ENCODE measurements at places on chromosomes 1 and 21.
A peak's percentile ranks its signal among the peaks of the same experiment; 100 is the strongest.

GRCh38 chr21:23890652-23891051 lies 1716.6 kb downstream of the MRPL39 start:
- no peak for DNase-seq

DNA sequence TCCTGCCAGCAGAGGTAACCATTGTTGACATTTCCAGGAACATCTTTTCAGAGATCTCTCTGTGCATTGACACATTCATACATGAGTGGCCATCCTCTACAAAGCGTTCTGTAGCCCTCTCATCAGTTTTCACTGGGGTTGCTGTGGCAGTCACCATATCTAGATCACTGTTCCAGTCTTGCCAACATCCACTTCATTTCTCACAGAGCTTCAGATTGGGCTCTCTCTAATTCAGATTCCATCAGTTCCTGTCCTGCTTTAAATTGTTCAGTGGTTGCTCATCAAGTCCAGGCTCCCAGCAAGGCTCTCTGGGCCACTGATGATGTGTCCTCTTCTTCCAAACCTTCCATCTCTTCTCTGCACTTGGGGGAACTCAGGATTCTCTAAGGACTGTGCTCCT lies 173.7 kb downstream of the KCNJ6 start:
- DNase-seq: no peak

DNA sequence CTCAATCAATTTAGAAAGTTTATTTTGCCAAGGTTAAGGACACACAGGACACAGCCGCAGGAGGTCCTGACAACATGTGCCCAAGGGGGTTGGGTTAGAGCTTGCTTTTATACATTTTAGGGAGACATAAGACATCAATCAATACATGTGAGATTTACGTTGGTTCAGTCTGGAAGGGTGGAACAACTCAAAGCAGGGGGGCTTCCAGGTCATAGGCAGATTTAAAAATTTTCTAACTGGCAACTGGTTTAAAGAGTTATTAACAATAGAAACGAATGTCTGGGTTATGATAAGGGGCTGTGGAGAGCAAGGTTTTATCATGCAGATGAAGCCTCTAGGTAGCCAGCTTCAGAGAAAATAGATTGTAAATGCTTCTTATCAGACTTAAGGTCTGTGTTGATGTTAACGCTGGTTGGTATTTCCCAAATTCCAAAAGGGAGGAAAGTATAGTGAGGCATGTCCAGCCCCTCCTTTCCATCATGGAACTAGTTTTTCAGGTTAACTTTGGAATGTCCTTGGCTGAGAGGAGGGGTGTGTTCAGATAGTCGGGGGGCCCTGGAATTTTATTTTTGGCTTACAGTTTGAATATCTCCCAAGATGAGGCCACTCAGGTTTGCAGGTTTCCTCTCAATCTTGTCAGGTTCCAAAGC lies 31.0 kb upstream of the TGFBR3 start:
- no peak for DNase-seq

- DNase-seq: no peak
Observed at GRCh38 chr1:38064197-38064903, 17.8 kb upstream of the POU3F1 start.

GRCh38 chr1:216502528-216503162 lies 79.4 kb upstream of the USH2A start:
- DNase-seq: no peak

- DNase-seq: no peak
Observed at GRCh38 chr1:115229016-115229415, 109.0 kb downstream of the NGF start.

DNA sequence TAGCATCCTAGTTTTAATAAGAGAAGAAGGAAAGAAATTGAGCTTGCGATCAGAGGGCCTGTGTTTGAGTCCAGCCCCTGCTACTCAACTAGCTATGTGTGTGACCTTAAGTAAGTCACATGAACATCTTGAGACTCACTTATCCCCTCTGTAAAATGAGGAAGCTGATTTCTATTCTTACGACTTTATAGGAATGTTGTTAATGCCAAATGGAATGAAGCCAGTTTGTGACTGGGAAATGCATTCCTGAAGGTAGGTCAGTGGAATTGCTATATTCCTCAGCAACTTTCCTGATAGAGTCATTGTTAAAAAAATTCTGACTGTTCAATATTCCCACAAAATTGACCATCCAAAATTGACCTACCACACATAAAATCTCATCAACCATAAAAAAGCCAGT lies 14.9 kb downstream of the FASLG start:
- DNase-seq: no peak

GRCh38 chr1:65958561-65959350 lies 166.1 kb downstream of the PDE4B start:
- DNase-seq: peak; percentile 63

DNA sequence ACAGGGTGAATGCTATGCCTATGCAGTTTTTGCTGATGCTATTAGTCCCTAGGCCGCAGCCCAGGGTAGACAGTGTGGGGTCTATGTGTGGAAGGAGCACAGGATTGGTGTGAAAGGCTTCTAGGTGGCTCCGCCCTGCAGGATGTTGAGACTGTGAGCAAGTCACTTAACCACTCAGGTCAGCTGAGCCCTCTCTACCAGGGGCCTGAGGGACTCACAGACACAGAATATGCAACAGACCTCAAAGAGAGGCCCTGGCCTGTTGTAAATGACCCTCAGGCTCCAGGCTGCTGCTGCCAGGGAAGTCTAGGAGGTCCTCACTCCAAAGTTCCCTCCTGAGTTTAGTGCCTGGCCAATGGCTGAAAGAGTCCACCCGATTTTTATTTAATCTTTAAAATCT lies 11.0 kb downstream of the NHLH2 start:
- DNase-seq: no peak

DNA sequence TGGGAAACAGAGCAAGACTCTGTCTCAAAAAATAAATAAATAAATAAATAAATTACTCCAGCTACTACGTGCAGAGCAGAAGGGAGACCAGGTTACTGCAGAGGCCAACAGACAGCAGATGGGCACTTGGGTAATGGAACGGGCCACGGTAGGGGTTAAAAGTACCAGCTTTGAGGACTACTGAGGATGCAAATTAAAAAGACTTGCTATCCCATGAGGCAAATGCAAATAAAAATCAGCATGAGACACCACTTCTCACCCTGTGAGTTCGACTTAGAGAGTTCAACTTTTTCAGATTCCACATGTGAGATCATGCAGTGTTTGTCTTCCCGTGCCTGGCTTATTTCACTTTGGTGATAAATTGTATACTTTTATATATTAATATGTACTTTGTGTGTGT lies 6.6 kb downstream of the SLC2A5 start:
- DNase-seq: no peak

- DNase-seq: peak; percentile 74
Observed at GRCh38 chr1:155938220-155938627, 3.2 kb upstream of the RXFP4 start.

GRCh38 chr21:45592208-45592619 lies 50.0 kb upstream of the SLC19A1 start:
- DNase-seq: no peak

GRCh38 chr1:214123061-214123784 lies 135.4 kb downstream of the PROX1 start:
- peak; percentile 83 for DNase-seq

- DNase-seq: peak; percentile 85
Observed at GRCh38 chr1:202599669-202600431, 110.4 kb downstream of the SYT2 start.

DNA sequence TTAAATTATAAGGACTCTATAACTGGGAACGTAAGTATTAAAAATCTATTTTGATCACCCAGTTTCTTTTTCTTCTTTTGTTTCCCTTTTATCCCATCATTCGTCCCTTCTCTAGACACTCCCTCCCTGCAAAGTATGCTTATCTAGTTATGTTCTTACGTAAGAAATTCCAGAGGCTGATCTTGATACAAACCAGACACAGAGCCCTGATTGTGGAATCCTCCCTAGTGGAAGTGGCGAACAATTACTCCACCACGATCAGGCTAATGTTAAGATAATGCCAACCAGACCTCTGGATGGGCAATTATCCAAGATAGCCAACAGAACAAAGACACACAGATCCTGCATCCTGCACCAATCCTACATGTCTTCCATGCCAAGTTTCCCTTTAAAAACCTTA lies 1557.4 kb downstream of the PLA2G4A start:
- DNase-seq: no peak

- no peak for DNase-seq
Observed at GRCh38 chr1:44543786-44544185, 130.5 kb downstream of the TMEM53 start.

GRCh38 chr1:39170731-39171667 lies 33.5 kb upstream of the MACF1 start:
- peak; percentile 36 for DNase-seq

DNA sequence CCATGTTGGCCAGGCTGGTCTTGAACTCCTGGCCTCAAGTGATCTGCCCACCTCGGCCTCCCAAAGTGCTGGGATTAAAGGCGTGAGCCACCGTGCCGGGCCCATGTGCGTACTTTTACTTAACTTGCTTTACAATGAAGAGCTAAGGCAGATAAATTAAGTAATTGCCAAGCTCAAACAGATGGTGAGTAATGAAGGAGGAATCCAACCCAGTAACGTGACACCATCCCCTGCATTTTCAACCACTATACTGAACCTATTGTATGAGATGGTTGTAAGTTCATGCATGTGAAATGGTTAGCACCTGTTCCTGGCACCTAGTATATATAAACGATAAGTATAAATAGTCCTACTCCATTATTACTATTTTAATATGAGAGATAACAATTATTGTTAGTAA lies 588.0 kb upstream of the BEND5 start:
- no peak for DNase-seq

DNA sequence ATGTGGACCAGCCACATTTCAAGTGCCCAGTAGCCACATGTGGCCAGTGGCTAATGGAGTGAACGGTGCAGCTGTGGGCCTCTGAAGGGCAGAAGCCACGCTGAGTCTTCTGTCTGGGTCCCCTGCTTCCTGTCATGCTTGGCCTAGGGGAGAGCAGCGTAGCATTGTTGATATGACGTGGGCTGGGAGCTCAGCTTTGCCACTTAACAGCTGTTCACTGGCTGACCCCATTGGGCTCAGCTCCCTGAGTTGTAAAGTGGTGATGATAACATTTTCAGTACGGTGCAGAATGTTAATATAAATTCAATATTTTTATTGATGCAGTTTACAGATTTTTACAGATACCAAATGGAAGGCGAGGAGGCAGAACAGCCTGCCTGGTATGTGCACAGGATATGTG lies 4.5 kb downstream of the PODN start:
- DNase-seq: no peak

- DNase-seq: no peak
Observed at GRCh38 chr1:39214714-39214997, 10.2 kb downstream of the MACF1 start.

DNA sequence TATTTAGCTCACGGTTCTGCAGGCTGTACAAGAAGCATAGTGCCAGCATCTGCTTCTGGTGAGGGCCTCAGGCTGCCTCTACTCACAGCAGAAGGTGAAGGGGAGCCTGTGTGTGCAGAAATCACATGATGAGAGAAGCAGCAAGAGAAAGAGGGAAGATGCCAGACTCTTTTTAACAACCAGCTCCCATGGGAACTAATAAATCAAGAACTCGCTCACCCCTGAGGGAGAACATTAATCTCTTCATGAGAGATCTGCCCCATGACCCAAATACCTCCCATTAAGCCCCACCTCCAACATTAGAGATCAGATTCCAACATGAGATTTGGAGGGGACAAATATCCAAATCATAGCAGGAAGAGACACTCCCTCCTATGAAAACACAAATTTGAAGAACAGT lies 74.1 kb downstream of the OLFML2B start:
- DNase-seq: no peak

DNA sequence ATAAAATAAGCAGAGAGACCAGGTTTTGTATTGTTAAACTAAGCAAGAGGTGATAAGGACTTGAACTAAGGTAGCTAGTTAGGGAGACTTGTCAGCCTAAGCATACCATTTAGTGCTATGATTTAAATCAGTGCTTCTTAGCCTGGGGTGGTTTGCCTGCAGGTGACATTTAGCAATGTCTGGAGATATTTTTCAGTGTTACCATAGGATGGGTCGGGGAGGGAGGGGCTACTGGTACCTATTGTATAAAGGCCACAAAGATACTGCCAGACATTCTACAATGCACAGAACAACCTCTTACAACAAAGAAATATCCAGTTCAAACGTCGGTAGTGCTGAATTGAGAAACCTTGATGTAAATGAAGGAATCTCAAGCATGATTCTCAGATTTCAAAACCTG lies 3.3 kb downstream of the ATP5PB start:
- DNase-seq: no peak

- no peak for DNase-seq
Observed at GRCh38 chr1:63623952-63624351, 30.7 kb downstream of the PGM1 start.

GRCh38 chr1:214842856-214843255 lies 239.7 kb upstream of the KCNK2 start:
- no peak for DNase-seq

DNA sequence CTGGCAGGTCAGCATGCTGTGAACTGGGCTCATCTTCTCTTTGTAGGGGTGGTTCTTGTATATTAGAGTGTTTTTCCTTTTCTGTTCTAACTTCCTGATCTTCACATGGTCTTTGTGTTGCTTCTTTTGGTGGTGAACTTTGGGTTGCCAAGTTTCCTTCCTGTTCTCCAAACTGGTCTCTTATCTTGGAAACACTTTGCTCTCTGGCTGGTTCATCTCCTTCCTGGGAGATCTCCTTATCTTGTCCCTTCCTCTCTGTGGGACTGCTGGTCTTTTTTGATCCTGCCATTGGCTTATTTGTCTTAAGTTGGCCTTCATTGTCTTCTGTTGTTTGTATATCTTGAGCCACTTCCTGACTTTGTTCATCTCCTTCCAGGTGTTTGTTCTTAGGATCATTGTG lies 2.1 kb downstream of the TCHHL1 start:
- no peak for DNase-seq

DNA sequence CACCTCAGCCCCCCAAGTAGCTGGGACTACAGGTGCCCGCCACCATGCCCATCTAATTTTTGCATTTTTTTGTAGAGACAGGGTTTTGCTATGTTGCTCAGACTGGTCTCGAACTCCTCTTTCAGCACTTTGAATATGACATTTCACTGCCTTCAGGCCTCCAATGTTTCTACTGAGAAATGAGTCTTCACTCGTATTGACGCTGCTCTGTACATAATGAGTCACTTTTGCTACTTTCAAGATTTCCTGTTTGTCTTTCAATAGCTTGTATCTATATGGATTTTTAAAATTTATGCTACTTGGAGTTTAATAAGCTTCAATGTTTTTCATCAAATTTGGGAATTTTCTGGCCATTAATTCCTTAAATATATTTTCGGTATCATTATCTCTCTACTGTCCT lies 64.7 kb downstream of the GORAB start:
- no peak for DNase-seq
